ENCODE measurements at places on chromosomes 6 and 20.

- no peak for DNase-seq
Measured at GRCh38 chr20:1269850-1270249, 3.8 kb downstream of the SNPH start.

DNA sequence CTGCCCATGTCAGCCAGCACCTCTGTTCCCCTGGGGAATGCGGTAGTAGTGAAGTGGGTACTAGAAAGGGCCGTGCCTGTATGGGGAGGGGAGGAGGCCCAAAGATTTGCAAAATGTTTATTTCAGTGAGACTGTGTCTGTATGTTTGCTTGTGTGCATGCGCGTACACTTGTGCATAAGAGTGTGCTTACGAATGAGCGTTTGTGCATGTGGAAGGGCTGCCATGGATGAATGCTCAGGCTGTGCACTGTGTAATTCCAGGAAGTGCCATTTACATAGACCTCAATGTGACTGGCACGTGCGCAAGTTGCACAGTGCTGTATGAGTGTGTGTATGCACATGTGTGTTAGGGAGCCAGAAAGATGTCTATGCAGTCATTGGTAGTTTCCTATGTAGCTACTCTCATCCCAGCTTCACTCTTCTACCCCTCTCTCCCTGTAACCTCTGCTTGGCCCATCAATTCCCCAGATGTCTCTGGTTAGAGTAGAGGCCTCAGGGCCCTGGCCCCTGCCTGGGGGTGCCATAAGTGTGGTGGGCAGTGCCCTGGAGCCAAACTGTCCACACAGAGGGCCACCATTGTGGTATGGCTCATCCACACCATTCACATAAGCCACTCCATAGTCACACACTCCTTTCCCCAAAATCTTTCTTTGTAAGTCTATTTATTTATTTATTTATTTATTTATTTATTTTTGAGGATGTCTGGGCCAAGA lies 26.8 kb upstream of the SLC22A7 start:
- DNase-seq = no peak

DNA sequence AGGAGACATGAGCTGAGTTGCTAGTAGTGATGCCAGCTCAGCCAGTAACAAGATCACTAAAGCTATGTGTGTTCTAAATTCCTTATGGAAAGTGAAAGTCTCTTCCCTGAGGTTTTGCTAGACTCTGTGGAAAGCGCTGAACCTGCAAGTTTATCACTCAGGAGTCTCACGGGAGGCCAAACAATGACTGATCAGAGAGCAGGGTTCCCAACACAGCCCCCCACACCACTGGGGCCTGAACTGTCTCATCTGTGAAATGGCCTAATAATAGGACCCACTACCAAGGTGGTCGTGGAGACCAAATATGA lies 19.9 kb downstream of the ACSS1 start:
- DNase-seq = no peak

- DNase-seq = no peak
Measured at GRCh38 chr6:33905071-33905609, 101.3 kb upstream of the MLN start.

GRCh38 chr20:44003609-44004008 lies 89.0 kb downstream of the TOX2 start:
- no peak for DNase-seq

DNA sequence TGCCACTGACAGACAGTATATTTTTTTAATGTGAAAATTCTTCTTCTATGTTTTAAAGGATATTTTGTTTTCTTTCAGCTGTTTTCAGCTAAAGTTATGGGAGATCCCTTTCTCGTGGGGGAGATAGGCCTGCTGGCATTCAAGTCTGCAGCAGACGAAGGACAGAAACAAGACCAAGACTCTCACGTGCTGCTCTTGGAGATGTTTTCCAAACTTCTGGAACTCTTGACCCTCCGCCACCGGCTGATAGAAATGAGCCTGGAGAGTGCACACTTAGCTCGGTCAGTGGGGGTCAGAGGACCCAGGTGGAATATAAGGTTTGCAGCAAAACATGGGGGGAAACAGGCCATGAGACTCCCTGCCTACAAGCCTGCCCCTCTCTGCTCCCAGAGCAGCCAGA lies 120.5 kb downstream of the CD164 start:
- no peak for DNase-seq

DNA sequence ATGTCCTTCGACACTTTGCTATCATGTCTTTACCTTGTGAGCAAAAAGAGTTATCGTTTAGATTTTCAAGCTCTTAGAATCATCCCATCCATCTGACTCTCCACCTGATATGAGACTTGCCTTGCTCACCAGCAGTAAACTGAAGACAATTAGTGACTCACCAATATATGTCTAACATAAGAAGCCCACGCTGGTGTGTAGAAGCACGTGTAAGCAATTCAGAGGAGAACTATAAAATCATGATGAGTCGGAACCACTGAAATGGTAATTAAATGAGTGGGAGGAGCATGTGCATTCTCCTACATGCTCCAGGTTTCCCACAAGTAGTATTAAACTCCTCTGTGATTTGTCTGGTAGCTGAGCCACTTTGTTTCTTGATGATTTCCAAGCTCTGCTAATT lies 181.6 kb upstream of the RNF217 start:
- no peak for DNase-seq

DNA sequence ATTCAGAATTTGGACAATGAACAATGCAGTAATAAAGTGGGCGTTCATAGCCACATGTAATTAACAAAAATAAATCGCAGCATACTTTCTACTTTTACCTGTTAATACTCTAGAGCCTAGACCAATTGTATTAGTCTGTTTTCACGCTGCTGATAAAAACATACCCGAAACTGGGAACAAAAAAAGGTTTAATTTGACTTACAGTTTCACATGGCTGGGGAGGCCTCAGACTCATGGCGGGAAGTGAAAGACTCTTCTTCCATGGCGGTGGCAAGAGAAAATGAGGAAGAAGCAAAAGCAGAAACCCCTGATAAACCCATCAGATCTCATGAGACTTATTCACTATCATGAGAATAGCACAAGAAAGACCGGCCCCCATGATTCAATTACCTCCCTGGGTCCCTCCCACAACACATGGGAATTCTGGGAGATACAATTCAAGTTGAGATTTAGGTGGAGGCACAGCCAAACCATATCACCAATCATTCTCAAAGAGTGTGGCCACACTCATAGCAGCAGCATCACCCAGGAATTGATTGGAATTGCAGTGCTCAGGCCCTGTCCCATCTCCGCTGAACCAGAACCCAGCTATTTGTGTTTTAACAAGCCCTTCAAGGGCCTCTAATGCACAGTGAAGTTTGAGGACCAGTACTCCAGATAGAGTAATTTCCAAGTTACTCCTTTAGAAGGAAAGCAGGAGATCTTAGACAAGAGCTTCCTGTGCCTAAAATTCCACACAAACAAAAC lies 650.0 kb downstream of the KIF16B start:
- DNase-seq = no peak

DNA sequence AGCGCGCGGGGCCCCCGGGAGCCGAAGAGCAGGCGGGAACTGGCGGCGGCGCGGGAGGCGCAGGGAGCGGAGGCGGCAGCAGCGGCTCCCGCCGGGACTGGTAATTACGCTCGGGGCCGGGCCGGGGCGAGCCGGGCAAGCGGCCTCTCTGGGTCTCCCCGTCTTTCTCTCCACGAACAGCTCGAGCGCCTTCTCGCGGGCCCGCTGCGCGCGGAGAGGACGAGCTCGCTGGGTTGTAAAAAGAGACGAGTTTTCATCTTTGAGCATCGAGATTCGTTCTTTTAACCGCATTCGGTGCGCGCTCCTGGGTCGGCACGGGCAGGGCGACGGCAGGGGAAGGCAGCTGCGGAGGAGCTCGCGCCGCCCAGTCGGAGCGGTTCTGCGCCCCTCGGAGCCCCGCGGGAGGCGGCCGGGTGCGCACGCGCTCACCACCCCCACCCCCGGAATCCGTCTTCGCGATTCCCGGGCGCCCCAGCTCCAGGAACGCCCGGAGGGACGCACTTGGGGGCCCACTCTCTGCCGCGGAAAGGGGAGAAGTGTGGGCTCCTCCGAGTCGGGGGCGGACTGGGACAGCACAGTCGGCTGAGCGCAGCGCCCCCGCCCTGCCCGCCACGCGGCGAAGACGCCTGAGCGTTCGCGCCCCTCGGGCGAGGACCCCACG lies 38.0 kb downstream of the YTHDF1 start:
- DNase-seq = no peak

DNA sequence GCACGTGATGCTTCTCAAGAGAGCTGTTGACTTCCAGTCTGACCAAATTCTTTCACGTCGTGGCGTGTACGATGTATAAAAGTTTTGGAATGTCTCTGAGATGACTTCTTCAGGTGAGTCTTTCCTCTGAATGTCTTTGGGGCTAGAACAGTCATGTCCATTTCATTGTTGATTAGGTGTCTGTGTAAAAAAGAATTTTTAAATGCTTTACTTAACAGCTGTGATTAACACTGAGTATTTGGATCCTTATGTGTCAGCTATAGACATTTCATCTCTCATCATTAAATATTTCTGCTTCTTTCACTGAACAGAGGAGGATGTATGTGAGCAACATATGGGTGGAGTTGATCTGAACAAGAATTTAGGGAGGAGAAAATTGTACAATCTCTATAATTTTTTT lies 29.3 kb upstream of the KIF13A start:
- DNase-seq = no peak

GRCh38 chr20:13220904-13221297 lies at the start of gene ISM1:
TSS of gene ISM1 (plus strand) at chr20:13221274. CDS start at chr20:13221777, 503 bp downstream.
- no peak for DNase-seq

DNA sequence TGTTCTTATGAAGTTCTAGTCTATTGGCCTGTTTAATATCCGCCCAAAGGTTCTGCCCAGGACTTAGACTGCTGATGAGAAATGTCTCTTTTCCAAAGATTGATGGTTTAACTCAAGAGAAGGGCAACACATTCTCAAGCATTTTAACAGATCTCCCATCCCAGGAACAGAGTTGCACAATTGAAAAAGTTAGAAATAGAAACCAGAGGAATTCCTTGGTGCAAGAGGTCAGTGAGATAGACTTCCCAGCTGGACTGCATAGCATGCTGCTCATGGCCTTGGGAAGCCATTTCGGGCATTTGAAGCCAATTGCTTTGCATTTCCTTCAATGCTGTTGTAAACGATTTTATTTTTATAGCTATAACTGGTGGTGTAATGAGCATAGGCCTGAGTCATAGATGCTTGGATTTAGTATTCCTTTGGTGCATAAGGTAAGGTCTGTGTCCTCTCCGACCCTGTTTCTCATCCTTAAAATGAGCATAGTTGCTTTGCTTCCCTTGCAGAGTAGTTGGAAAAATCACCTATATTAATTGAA lies 292.2 kb upstream of the JAG1 start:
- no peak for DNase-seq

DNA sequence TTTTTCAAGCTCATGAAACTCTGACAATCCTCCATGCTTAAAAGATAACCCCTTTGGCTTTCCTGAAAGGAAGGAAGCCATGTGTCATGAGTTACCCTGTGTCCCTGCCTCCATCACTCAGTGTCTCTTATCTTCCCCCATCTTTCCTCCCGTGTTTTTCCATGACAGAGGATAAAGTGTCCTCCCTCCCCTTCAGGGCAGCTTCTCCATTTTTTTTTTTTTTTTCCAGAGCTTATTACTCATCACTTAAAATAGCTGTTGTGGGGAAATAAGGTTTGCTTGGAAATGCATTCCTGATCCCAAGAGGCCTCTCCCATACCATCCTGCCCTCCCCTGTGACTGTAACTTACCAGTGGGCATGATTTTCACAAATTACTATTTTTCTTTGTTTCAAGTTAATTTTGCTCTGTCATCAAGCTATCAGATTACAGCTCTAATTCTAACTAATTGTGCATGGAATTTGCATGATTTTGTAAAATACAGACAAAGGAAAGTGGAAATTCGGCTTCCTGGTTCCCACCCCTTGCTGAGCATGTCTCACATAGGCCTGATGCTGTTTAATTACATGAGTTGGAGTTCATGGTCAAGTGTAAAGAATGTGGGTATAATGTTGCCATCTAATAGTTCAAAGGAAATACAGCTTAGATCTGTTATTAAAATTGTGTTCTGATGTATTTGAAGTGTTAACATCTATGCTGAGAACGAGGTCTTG lies 614.5 kb upstream of the FLRT3 start:
- no peak for DNase-seq

DNA sequence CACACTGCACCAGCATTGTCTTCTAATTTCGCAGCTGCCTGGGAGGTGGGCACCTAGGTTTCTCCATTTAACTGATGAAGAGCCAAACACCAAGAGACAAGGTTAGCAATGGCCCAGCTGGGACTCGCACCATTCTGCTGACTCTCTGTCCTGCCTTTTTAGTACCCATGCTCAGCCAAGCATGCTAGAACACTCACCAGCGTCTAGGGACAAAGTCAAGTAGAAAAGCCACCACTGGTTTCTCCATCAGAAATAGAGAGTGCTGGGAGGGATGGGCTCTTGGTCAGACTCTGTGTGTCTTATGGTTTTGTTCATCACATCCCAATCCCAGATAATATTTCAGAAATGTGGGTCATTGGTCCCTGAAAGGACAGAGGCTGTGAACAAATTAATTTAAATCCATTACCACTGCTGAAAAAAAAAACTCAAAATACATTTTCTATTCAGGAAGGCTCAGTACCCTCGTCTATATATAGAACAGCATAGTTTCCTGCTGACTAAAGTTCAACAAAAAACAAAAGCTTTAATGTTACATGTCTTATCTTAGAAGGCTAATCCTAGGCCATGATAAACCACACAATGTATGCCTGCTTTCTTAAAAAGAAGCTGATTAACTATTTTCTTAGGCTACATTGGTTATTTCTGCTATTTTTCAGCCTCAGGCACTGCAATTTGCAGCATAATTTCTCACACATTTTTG lies 111.0 kb downstream of the TBC1D7 start:
- DNase-seq = no peak

DNA sequence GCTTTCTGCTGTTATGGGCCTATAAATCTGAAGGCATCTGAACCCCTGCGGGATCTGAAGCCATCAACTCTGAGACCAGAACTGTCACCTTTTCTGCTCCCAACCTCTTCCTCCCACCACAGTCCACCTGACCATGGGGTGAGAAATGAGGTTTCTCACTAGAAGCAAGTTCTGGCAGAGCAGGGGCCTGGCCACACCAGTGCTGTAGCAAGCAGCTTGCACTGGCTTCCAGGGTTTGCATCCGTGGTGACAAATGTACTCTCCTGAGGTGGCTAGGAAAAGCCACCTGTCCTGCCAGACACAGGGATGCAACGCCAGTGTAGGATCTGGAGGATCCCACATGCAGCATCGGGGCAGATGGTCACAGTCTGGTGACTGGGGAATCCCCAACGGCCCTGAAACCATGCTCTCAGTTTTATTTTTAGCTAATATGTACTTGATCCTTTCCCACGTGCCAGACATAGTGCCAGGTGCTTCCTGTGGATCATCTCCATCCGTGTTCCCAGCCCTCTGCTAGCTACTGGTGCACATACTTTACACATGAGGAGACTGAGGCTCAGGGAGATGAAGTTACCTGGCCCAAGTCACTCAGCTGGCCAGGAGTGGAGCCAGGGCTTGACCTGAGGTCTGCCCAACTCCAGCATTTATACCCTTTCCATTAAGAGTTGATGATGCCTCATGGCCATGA lies 122.1 kb upstream of the SPACA1 start:
- DNase-seq = no peak

GRCh38 chr20:48008850-48009515 lies 223.7 kb upstream of the SULF2 start:
- no peak for DNase-seq

- DNase-seq = no peak
Measured at GRCh38 chr6:14025160-14025559, 92.4 kb upstream of the CD83 start.

Measured in amygdala (tissue), 56 donors.